ENCODE measurements at places on chromosomes 3 and 15.

- H3K36me3 ChIP-seq, result no peaks in the 10 kb centered on the region
- no peaks in the 10 kb centered on the region for H3K4me1 ChIP-seq
- H3K27me3 ChIP-seq, result no peaks in the 10 kb centered on the region
- H3K4me3 ChIP-seq, result no peak overlapping the region
- DNase-seq, result no peak
These were observed 149.5 kb downstream of the RAP2B start for GRCh38 chr3:153311541-153311940.

DNA sequence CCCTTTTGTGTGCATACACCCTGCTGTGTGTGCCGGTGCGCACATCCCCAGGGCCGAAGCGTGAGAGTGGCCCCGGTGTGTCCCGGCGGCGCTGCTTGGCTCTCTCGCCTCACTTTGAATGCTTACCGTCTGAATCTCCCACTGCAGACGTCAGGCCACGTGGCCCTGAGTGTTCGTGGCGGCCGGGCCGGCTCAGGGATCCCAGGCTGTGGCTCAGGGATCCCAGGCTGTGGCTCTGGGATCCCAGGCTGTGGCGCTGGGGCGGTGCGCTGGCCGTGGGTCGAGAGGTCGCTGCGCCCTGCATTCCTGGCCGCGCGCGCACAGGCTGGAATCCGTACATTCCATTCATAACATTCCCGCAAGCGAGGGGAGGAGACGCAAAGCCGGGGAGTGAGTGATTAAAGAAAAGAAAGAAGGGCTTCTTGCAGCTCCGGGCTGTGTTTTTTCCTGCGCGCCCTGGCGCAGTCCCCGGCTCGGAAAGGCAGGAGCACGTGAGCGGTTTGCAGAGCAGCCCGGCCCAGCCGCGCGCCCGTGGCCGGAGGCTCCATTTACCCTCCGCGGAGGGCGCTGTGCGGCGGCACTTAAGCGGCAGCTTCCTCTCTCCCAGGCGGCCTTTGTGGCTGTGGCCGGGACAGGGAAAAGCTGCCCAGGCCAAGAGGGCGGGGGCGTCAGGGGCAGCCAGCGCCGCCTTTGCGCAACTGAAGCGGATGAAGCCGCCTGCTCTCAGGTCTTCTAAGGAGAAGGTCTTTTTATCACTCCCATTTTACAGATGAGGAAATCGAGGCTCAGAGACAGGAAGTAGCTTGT lies 87.0 kb upstream of the ALDH1L1 start:
- H3K4me1 ChIP-seq, result peaks cover 3% of the 10 kb centered on the region
- H3K36me3 ChIP-seq, result no peaks in the 10 kb centered on the region
- no peak for DNase-seq
- H3K27ac ChIP-seq, result peak overlapping the region; percentile 77
- H3K4me3 ChIP-seq, result peak overlapping the region; percentile 11

- H3K36me3 ChIP-seq, result no peaks in the 10 kb centered on the region
- H3K27me3 ChIP-seq, result no peaks in the 10 kb centered on the region
- no peak overlapping the region for H3K27ac ChIP-seq
- H3K4me1 ChIP-seq, result no peaks in the 10 kb centered on the region
- no peak for DNase-seq
- H3K4me3 ChIP-seq, result no peak overlapping the region
These were observed 39.6 kb downstream of the SLC25A26 start for GRCh38 chr3:66260431-66260830.

GRCh38 chr15:63473999-63474809 lies 30.2 kb upstream of the USP3 start:
- no peak for DNase-seq
- H3K4me3 ChIP-seq, result no peak overlapping the region
- H3K27ac ChIP-seq, result peak overlapping the region; percentile 33
- no peaks in the 10 kb centered on the region for H3K4me1 ChIP-seq

GRCh38 chr3:62604298-62604697 lies 230.9 kb upstream of the FEZF2 start:
- H3K4me3 ChIP-seq, result no peak overlapping the region
- no peak for DNase-seq
- no peaks in the 10 kb centered on the region for H3K36me3 ChIP-seq
- no peaks in the 10 kb centered on the region for H3K27me3 ChIP-seq
- no peak overlapping the region for H3K27ac ChIP-seq
- no peaks in the 10 kb centered on the region for H3K4me1 ChIP-seq

- H3K4me1 ChIP-seq, result no peaks in the 10 kb centered on the region
- H3K27me3 ChIP-seq, result no peaks in the 10 kb centered on the region
These were observed 61.0 kb downstream of the IQSEC1 start for GRCh38 chr3:13012221-13012691.

DNA sequence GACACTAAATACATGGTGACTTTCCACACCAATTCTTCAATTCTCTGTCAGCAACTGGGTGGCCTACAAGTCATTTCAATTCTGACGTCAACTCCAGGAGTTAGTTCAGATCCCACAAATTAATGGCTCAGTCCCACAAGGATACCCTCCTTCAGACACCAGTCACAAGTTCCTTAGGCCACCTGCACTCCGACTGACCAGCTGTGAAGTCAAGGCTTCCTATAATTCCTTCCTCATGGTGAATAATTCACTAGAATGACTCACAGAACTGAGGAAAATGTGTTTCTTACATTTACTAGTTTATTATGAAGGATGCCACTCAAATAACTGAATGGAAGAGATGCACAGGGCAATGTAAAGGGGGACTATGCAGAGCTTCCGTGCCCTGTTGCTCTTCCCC lies 6.3 kb upstream of the PIAS1 start:
- DNase-seq, result no peak
- H3K27me3 ChIP-seq, result no peaks in the 10 kb centered on the region
- H3K4me3 ChIP-seq, result no peak overlapping the region
- H3K27ac ChIP-seq, result no peak overlapping the region
- H3K4me1 ChIP-seq, result no peaks in the 10 kb centered on the region

- H3K4me3 ChIP-seq, result no peak overlapping the region
- no peak for DNase-seq
- H3K4me1 ChIP-seq, result no peaks in the 10 kb centered on the region
- no peaks in the 10 kb centered on the region for H3K36me3 ChIP-seq
These were observed 297.8 kb downstream of the SATB1 start for GRCh38 chr3:18127174-18127858.

DNA sequence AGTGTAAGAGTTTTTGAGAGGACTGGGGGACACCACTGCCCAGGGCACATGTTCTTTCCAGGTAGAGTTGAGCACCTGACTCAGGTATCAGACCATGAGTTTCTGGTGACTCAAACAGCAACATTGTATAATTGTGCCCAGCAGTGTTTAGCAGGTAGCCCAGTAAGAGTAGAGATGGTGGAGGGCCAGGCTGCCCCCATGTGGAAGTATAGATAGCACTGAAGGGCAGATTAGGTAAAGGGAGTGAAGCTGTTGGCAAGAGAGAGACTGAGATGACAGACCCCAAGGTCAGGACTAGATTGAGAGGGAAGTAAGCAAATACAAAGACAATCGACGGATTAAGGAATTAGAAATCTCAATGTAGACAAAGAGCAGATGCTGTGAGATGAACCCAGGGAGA lies 74.6 kb downstream of the TRIM42 start:
- DNase-seq, result no peak
- H3K27me3 ChIP-seq, result no peaks in the 10 kb centered on the region
- H3K36me3 ChIP-seq, result no peaks in the 10 kb centered on the region
- H3K27ac ChIP-seq, result no peak overlapping the region
